ENCODE measurements at places on chromosomes 2 and 18.

- no peak for DNase-seq
Observed at GRCh38 chr2:239668651-239669050, 267.8 kb upstream of the HDAC4 start.

GRCh38 chr2:240259201-240259923 is 118.9 kb upstream of the OTOS start:
- DNase-seq = no peak

DNA sequence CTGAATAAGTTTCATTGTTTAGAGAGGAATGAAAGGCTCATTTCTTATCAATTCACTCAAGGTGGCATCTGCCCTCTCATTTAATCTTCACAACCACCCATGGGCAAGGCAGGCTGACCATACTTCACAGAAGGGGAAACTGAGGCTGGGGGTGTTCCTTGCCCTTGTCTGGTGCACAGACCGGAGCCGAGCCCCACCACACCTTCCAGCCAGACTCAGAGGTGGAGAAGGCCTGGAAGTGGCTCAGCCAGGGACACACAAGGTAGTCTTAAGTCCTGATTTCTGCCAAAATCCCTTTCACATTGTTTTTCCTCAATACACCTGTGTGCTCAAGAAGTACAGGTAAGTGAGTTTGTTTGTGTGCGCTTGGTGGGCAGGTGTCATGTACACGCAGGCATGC is 111.9 kb upstream of the TEX51 start:
- no peak for DNase-seq

DNA sequence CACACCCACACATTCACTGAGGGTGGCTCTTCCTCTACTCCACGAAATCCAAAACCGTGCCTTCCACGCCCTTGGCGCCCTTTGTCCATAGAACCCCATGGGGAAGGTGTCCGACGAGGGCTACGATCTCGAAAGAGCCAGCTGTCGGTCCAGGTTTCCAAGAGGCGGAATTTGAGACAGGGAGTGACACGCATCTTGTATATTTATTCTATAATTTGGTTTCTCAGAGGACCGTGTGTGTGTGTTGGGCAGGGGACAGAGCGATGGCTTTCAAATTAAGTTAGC is 726 bp downstream of the C2orf69 start:
- no peak for DNase-seq

DNA sequence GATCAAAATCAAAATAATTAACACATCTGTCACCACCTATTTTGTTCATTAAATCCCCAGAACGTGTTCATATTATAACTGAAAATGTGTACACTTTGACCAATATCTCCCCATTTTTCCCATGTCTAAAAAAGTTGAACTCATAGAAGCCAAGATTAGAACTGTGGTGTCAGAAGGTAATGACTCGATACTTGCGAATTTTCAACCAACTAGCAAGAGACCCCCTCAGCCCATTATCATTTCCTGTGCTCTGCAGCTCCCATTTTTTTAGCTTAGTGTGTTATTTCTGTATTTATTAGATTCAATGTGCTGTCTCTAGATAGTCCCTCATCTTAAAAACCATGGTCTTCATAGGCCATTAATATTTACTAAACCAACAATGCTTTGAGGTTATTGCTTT is 248.7 kb upstream of the PIK3C3 start:
- no peak for DNase-seq

DNA sequence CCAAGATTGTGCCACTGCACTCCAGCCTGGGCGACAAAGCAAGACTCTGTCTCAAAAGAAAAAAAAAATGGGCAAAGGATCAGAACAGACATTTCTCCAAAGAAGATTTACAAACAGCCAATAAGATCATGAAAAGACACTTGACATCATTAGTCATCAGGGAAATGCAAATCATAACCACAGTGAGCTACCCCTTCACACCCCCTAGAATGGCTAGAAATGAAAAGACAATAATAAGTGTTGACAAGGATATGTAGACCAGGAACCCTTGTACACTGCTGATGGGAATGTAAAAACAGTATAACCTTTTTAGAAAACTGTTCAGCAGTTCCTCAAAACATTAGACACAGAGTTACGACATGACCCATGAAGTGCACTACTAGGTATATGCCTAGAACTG is 18.4 kb upstream of the MTERF4 start:
- DNase-seq = no peak

GRCh38 chr2:218291318-218292047 is 820 bp downstream of the TMBIM1 start:
- no peak for DNase-seq

DNA sequence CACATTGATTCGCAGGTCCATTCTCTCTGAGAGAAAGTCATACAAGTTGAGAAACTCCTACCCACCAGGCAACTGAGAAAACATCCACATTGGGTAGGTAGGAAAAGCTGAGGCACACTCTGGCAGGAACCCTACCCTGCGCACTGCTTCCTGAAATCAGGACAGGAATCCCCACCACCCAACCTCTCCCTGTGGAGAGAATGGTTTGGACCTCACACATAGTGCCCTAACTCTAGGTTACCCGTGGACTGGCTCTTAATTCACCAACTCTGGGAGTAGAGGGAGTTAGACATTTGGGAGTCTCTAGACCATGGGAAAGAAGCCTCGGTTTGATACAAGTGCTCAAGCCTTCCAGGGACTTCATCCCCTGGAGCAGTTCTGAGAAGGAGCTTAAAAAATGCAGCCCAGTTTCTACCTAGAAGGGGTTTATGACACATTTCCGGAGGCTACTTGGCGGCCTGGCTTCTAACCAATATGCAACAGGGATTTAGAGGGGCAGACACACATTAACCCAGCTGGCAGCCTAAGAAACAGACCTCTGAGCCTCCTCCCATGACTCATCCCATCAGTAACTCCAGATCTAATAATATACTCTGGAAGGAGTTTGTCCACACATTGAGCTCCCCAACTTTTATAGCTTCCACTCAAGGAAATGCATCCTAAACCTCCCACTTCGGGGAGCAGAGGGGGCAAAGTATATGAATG is 136.7 kb downstream of the EML6 start:
- DNase-seq = no peak

- no peak for DNase-seq
Observed at GRCh38 chr2:64501946-64502345, 22.2 kb upstream of the AFTPH start.

GRCh38 chr18:59908799-59909198 is 9.0 kb downstream of the PMAIP1 start:
- no peak for DNase-seq

- no peak for DNase-seq
Observed at GRCh38 chr2:167334146-167334742, 446.0 kb downstream of the XIRP2 start.

DNA sequence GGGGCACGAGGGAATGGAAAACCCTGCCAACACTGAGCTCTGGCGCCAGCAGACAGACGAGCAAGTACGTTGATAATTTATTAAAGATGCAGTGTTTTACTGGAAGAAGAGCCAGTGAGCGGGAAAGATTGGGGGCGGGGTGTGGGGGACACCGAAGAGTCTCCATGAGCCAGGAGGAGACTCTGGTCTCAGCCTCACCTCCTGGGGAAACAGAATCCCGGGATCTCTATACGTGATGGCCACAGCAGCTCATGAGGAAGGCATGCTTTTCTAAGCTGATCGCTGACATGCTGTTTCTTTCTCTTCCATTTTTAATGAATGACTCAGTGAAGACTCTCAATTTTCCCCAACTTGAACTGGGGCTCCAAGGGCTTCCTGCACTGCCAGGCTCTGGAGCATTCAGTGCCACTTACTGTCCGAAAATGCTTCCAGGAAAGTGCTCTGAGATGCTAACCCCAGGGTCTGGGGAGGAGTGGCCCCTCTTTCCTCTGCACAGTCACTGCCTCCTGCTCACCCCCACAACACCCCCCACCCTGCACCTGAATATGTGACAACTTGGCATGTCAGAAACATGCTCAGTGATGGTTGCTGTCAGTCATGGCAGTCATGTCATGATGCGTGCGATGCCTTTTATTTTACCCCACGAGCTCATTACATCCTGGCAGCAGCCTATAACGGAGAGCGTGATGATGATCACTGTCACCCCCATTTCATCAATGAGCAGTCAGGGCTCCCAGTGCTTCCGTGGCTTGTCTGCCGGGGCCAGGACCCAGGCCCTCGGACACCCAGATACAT is 164.2 kb upstream of the CAPN13 start:
- no peak for DNase-seq

- no peak for DNase-seq
Observed at GRCh38 chr2:60413069-60413813, 140.2 kb downstream of the BCL11A start.

DNA sequence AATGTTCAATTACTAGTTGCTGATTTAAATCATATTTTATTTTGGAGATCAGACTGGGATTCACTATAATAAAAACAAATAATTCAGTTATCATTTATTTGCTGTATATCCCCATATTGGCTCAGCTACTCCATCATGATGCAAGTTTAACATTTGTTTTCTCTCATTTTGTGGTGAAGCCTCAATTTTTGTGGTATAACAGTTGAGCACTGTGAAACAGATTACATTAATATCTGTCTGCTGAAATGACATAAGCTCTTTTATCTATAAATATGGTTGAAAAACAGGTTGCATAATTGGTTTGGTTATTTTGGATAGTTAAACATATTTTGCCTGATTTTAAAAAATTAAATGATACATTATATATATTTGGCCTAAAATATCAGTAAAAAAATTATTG is 67.7 kb downstream of the DPP4 start:
- DNase-seq = no peak

DNA sequence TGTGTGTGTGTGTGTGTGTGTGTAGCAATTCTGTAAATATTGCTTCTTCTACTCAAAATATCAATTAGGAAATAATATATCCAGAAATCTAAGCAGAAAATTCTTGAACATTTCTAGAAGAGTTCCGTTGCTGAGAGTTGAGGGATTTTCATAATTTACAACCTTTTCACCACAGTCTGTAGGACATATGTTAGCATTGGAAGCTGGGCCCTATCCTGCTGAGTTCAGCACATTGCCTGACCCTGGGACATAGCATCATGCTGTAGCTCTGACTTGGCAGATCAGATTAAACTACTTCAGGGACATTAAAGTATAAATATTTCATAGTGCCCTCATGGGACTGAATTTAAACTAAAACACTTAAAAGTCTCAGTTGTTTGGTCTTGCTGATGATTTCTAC is 129.2 kb upstream of the KCNH7 start:
- DNase-seq = no peak

DNA sequence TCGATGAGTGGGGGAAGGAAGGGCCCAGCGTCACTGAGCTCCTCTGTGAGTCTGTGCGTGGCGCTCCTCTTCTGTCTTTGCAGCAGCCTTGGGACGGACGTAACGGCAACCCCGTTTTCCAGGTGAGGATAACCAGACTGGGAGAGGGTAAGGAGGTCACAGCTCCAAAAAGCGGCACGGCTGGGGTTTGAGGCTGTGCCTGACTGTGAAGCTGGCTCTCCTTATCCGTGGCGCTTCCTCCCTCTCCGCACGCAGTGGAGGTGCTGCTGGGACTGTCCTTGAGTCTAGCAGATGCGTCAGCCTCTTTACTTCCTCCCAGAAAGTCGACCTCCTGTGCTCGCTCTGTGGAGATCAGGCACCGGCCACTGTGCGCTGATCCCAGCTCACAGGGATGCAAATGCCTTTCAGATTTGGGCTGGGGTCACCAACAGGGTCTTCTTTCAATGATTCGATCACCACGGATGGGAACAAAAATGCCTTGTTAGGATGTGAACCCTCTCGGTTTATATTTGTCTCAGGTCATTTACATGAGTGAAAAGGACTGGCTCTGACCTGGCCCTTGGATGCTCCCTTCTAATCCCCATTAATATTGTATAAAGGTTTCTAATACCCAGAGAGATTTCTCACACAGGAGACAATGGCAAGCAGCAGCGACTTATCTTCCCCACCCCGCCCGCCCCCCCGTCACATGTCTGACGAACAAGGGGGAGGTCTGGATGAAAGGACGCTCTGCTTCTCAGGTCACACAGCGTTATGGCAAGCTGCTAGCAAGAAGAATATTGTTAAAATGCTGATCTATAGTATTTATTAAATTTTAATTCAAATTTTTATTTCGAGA is 30.1 kb upstream of the E2F6 start:
- DNase-seq = no peak

DNA sequence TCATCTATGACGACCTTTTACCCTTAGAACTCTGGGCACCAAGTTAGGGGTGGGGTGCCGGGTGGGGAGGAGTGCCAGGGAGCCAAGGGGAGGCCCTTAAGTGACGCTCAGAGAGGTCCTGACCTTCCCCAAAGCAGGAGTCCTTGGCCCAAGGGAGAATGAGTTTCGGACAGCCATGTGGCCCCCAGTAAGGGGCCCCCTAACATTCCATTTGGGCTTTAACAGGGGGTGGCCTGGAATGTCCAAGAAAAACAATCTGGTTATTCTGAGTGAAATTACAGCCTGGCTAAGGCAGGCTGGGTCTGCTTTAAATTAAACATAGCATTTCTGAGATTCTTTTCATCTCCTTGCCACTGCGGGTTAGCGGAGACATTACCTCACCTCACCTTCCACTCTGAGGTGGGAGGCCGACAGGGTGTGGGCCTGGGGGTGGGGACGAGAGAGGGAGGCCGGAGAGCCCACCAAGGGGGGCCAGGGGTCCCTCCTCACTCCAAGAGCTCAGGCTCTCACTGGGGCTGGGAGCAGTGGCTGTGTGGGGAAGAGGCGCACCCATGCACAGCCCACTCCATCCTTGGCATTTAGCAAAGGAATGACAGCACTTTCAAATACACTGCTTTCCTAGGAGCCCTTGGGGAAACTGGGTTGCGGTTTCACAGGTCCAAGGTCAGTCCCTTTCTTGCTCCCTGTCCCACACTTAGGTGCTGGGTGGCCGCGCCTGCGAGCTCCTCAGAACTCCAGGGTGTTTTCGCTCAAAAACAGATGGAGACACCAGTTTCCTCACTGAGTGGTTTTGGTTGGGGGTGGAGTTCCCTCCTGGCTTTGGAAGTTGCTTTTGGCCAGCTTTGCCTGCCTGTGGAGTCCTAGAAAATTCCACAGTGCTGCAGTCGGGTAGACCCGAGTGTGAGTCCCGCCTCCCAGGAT is 107.4 kb downstream of the POLR1A start:
- DNase-seq = no peak

GRCh38 chr2:45826884-45827635 is 175.6 kb downstream of the PRKCE start:
- no peak for DNase-seq

- DNase-seq = no peak
Observed at GRCh38 chr2:46704041-46704440, 211.6 kb downstream of the MCFD2 start.

DNA sequence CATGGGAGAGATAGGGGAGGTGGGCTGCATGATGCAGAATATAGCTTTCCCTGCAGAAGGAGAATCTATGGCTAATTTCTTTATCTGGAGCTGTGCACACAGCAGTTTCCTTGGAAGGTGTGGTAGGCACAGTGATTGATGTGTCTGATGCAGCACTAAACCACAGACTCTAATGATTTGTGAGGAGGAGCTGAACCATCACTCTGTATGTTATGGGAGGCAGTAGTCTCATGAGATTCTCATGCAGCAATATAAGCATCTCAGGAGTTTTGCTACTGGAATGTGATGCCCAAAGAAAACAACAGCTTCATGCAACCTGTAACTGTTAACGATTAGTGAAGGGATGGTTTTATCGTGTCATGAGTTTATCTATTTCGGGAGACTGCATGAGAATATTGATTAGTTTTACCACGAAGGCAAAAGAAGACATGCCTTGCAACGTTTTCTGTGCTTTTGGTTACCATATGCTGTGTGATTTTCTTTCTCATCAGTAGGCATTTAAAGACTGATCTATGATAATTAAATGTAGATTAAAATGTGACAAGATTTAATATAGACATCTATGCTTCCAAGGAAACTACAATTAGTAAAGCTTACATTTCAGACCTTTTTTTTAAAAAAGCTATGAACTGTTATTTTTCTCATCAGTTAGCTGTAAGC is 286.8 kb downstream of the ARL6IP6 start:
- no peak for DNase-seq

Data from stimulated activated CD4-positive, alpha-beta T cell treated with anti-CD3 and anti-CD28 coated beads, Interleukin-12 subunit alpha, Interleukin-12 subunit beta, amount 100 ng/mL, for 24 hours (primary cell).